H54 (cell line): ENCODE measurements at places on chromosomes 4 and X.

DNA sequence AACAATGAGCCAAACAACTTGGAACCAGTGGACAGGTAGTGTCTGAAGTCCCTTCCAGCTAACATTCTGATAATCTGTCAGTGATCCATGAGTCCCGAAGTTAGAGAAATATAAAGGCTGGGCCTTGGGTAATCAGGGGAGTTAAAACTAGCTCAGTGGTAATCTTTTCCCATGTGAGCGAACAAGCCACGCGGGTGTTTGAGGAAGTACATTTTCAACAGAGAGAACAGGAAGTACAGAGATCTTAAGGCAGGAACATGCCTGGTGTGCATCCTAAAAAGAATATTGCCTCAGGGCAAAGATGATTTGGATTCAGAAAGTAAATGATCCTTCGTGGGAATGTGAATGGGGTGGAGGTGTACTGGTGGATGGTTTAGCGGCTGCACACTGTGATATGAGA, 42.9 kb downstream of the FNIP2 start:
- no peak for DNase-seq

DNA sequence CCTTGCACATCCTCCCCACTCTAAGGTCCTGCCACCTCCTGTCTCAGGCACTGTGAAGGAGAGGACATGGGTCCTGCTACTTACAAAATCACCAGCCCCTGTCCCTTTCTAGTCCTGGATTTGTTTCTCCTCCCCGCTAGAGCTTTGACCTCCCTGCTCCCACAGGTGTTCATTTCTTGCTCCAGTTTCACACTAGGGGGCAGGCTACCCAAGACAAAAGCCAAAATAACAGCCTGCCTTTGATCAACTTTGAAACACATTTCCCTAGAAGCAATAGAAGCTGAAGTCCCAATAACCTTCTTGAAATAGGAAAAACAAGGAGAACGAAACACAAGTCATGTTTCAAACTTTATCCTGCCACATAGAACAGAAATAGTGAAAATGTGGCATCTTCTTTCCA, 164.4 kb downstream of the QDPR start:
- peak; percentile 3 for DNase-seq

GRCh38 chr4:76011700-76012387, 4.5 kb upstream of the CXCL9 start:
- no peak for DNase-seq

DNA sequence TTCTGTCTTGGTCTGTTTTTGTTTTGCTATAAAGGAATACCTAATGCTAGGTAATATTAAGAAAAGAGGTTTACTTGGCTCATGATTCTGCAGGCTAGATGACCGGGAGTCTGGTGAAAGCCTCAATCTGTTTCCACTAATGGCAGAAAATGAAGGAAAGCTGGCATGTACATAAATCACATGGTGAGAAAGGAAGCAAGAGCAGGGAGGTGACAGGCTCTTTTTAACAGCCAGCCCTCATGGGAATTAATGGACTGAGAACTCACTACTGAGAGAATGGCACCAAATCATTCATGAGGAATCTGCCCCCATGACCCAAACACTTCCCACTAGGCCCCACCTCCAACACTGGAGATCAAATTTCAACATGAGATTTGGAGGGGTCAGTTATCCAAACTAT, 27.6 kb downstream of the SATL1 start:
- no peak for DNase-seq

- DNase-seq, result no peak
Measured at GRCh38 chrX:133461231-133461630, 45.9 kb upstream of the GPC4 start.

- peak; percentile 35 for DNase-seq
Measured at GRCh38 chr4:52983563-52984303, 121.6 kb downstream of the RASL11B start.

- DNase-seq, result no peak
Measured at GRCh38 chr4:178752954-178753525, 1310.8 kb upstream of the AGA start.

DNA sequence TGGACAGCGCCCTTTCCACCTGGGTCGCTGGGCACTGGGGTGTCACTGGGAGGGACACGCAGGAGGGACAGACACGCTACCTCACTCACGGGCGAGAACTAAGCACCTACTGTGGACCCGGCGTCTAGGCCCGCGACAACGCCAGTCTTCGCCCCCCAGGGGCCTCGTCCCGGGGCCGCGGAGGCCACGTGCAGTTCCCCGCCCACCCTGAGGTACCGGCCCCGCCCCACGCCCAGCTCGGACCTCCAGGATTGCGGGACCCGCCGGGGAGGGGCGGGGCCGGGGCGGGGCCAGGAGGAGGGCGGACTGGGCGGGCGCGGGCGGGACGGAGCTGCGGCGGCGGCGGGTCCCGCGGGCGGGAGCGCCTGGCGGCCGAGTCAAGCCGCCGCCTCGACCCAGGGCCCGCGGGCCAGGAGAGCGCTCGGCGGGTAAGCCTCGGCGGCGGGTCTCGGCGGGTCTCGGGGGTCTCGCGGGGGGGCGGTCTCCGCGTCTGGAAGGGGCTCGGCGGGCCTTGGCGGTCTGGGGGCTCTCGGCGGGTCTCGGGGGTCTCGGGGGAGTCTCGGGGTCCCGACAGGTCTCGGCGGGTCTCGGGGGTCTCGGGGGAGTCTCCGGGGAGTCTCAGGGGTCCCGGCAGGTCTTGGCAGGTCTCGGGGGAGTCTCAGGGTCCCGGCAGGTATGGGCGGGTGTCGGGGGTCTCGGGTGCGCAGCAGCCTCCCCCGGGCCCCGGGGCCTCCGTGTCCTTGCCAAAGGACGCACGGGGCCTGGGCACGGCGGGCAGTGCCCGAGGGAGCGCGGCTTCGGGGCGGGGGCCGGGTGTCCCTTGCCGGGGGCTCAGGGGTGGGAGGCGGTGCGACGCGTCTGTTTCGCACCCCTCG, at the start of gene SH3BP2:
TSS of gene SH3BP2 (plus strand) at position 375 of the 875 bp plus-strand sequence. CDS start 27,533 bp downstream, outside the sequence.
- DNase-seq, result peak; percentile 53

DNA sequence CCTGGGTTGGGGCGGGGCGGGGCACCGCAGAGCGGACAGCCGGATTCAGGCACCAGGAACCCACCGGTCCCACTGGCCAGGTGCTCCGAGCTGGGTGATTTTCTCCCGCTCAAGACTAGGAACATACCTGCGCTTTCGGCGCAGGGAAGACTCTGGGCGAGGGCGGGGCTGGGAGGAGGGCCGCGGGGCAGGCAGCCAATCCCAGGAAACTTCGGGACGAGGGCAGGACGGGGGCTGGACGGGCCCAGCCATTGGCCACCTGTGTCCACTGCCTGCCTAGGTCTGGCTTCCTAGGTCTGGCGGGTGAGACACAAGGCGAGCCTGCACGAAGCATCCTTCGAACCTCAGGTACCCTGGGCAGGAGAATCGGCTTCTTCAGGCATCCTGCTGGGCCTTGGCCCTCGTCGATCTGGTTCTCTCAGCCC, 274 bp upstream of the ERVMER34-1 start:
- DNase-seq, result no peak

DNA sequence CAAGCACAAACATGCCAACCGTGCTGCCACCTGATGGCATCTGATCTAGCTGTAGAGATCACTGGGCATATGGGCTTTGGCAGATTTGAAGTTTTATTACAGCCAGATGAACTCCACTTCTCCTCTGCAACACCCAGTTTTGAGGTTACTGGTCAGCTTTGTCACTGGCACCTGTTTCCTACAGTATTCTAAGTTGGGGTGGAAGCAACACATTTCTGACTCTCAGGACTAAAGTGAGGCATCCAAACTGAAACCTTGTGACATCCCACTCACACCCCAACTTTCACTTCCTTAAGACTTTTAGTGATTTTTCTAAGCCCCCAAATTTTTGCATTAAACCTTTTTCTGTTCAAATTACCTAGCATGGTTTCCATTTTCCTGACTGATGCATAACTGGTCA, 115.1 kb upstream of the PCDH18 start:
- no peak for DNase-seq

- no peak for DNase-seq
Measured at GRCh38 chrX:10986616-10987015, 124.5 kb upstream of the HCCS start.

DNA sequence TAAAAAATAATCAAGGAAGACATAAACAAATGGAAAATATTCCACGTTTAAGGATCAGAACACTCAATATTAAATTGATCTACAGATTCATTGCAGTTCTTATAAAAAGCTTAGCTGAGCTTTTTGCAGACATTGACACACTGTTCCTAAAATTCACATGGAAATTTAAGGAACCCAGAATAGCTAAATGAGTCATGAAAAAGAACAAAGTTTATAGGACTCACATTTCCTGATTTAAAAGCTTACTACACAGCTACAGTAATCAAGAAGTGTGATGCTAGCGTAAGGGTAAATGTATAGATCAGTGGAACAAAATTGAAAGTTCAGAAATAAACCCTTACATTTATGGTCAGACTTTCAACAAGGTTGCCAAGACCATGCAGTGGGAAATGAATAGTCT, 33.1 kb downstream of the NSUN7 start:
- no peak for DNase-seq

- no peak for DNase-seq
Measured at GRCh38 chr4:122588453-122589238, 32.2 kb downstream of the IL21 start.

GRCh38 chrX:155767876-155768769, 113.0 kb upstream of the VAMP7 start:
- peak; percentile 31 for DNase-seq

- DNase-seq, result no peak
Measured at GRCh38 chrX:100662796-100663195, 18.8 kb downstream of the SRPX2 start.

GRCh38 chrX:153968754-153969124, 2.9 kb downstream of the HCFC1 start:
- no peak for DNase-seq

GRCh38 chr4:183909187-183909586, 4.1 kb downstream of the STOX2 start:
- DNase-seq, result no peak

DNA sequence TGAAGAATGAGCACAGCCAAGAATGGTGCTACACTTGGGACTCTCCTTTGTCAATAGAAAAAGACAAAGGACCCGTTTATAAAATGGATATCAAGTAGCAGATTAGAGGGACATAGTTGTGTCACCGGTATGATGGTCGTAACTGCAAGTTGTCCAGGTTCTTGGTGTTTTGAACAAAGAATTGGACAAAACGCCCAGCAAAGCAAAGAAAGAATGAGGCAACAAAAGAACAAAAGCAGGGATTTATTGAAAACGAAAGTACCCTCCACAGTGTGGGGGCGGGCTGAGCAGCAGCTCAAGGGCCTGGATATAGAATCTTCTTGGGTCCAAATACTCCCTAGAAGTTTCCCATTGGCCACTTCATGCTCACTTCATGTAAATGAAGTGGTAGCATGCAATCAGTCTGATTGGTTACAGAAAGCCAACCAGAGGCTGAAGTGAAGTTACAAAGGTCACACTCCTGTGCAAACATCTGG, 54.7 kb downstream of the SHROOM3 start:
- DNase-seq, result no peak

- no peak for DNase-seq
Measured at GRCh38 chr4:5381961-5382441, 326.4 kb downstream of the EVC2 start.

- peak; percentile 2 for DNase-seq
Measured at GRCh38 chr4:144734522-144734921, 88.6 kb downstream of the HHIP start.

DNA sequence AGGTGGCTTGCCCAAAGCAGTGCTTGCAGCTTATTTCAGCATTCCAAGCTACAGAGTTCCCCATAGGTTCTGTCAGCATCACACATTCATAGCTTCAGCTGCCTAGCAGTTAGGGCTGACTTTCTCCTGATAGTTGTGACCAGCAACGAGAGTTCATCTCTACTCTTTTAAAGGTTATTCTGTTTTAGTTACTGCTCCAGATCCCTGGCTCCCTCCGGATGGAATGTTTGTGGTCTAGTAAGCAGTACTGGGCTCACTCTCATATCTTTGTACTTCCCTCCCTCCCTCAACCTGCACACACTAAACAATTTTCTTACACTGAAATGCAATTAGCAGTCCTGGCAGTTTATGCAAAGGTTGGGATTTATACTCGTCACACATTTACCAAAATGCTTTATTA, 43.9 kb downstream of the PTTG2 start:
- no peak for DNase-seq

DNA sequence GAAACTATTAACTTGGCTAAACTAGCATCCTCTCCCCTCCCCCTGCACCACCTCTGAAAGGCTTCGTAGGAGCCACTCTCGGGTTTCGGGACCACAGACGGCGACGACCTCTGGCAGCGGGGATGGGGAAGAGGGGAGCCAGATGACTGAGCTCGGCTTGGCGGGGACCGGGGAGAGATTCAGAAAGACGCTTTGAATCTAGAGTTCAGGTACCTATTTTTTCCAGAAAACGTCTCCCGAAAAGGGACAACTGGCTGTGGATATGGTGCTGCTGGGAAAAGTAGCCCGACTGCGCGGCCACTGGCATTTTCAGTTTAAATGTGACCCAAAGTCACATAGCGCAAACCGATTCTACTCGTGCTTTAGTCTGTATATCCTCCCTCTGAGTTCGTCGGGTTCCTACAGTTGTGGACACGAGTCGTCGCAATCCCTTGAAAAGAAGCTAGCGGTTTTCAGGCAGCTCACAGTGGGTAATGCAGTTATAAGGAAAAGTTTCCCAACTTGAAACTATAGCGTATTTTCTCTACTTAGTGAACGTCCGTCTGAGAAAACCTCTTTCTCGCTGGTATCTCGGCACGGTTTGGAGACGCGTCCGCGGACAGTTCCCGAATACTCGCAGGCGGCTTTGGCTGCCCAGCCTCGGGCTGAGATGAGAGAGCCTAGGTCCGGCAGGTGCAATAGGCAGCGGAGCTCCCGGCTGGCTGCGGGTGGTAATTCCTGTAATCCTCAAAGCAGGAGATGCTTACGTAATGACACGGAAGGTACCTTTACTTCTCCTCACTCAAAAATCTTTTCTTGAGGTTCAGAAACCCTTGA, 1.3 kb downstream of the PARM1 start:
- no peak for DNase-seq

DNA sequence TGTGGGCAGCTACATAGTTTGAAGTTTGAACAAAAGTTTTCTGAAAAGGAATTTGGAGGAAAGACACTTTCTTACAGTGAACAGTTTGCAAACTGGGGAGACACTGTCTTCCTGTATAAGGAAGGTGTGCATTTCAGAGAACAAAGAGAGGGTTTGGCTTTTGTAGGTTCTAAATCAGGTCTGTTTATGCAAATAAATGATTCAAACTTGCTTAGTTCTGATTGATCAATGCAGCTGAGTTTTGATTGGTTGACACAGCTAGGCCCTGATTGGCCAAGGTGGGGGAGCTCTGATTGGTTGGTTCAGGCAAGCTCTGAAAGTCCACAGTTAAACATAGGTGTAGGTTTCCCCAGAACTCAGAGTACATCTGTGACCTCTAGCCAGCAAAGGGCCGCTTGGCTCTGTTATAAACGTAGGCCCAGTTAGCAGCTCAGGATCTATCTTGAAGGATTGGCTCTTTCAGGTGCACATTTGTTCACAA, 63.0 kb upstream of the ENPP6 start:
- no peak for DNase-seq

GRCh38 chrX:10175319-10175871, 18.6 kb downstream of the CLCN4 start:
- DNase-seq, result no peak

GRCh38 chr4:139672732-139673131, 7.1 kb downstream of the MGST2 start:
- no peak for DNase-seq

- no peak for DNase-seq
Measured at GRCh38 chr4:171239196-171239595, 574.0 kb upstream of the GALNTL6 start.

- DNase-seq, result no peak
Measured at GRCh38 chrX:109352066-109352588, 129.8 kb downstream of the GUCY2F start.
